ENCODE measurements at places on chromosomes 2 and 18.
A peak's percentile ranks its signal among the peaks of the same experiment; 100 is the strongest.

DNA sequence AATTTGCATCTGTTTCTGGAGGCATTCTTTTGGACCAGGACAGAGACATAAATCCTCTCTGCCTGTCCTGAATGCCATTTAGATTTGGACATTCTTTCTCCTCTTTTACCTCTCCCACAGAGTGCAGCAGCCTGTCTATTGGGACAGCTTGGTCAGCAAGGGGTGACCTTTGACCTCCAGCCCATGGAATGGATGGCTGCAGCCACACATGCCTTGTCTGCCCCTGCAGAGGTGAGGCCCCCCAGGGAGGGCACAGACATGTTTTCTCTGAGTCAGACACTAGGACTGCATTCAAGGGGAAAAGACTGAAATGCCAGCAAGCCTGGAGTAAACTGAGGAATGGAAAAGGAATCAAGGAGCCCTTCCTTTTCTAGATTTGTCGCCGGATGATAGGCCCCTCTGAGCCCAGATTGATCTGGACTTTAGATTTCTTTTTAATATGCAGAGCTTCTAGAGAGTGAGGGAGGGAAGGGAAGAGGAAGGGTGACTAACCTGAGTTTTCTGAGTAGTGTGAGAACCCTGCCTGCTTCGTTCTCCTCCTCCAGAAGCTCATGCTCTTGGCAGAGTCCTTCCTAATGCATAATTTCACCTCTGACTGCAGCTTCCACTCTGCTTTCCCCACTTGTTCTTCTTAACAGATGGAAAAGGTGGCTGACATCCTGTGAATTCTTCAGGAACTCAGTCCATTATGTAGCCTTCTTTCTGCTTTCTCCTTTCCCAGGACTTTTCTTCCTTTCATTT, 16.1 kb upstream of the TTLL4 start:
- DNase-seq, result no peak

GRCh38 chr2:9336241-9336575, 87.1 kb downstream of the ITGB1BP1 start:
- peak; percentile 86 for DNase-seq

DNA sequence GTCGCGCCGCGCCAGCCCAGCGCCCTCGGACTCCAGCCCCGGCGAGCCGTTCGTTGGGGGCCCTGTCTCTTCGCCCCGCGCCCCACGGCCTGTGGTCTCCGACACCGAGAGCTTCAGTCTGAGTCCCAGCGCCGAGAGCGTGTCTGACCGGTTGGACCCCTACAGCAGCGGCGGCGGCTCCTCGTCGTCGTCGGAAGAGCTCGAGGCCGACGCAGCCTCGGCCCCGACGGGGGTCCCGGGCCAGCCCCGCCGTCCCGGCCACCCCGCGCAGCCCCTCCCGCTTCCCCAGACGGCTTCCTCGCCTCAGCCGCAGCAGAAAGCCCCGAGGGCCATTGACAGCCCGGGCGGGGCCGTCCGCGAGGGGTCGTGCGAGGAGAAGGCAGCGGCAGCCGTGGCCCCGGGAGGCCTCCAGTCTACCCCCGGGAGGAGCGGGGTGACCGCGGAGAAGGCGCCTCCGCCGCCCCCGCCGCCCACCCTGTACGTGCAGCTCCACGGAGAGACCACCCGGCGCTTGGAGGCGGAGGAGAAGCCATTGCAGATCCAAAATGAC, 1.4 kb downstream of the PHLPP1 start:
- peak; percentile 57 for DNase-seq

DNA sequence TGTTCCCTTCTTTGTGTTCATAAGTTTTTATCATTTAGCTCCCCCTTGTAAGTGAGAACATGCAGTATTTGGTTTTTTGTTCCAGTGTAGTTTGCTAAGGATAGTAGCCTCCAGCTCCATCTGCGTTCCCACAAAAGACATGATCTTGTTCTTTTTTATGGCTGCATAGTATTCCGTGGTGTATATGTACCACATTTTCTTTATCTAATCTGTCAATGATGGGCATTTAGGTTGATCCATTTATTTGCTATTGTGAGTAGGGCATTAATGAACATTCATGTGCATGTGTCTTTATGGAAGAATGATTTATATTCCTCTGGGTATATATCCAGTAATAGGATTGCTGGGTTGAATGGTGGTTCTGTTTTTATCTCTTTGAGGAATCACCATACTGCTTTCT, 33.4 kb downstream of the CARF start:
- no peak for DNase-seq

GRCh38 chr2:209547726-209548125, 123.9 kb downstream of the MAP2 start:
- DNase-seq, result no peak

GRCh38 chr18:75538727-75539126, 111.2 kb upstream of the SMIM21 start:
- DNase-seq, result no peak

DNA sequence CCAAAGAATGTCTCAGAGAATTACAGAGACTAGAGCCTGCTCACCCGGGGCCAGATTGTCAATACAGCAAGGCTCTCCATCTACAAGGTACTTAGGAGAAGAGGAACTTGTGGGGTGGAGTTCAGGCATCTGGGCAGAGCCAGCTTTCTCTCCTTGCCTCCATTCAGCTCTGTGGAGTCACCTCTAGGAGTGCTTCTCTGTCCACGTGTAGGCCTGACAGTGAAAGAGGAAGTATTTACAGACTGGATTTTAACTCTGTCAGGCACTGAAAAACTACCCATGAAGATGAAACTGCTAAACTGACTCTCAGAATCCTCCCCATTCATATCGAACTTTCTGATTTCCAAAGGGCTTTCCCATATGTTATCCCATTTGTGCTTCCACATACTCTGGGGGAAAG, 315.6 kb downstream of the SETBP1 start:
- DNase-seq, result no peak

GRCh38 chr2:71892896-71893295, 254.8 kb downstream of the CYP26B1 start:
- DNase-seq, result no peak

- DNase-seq, result no peak
Measured at GRCh38 chr2:133943108-133943507, 310.8 kb upstream of the MGAT5 start.

DNA sequence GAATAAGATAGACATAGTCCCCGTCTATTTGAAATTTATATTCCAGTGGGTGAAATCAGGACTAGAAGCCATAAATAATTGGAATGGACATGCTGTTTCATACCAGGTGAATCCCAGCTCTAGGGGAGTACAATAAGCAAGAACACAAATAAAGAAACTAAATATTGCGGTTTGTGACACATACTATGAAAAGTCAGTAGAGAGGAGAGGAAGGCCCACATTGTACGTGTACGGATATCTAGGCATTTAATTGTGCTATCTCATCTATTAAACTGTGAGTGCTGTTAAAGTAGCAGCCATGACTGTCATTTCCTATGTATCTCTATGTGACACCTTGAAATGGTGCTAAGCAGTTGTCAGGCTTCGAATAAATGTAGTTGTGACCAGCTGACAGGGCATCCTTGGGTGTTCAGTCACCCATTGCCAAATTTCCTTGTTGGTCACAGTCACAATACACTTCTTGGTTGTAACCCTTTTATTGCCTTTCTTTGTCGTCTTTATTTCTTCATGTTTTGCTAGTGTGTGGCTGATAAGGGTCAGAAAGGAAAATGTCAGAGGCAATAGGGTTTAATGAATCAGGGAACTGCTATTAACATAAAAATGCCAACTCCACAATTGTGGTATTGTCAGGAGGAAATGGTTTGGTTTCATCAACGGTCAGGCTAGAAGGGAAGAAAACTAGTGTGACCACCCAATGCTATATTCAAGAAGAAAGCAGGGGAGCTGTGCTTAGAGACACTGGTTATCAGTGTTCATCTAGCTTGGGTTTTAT, 31.5 kb downstream of the CPO start:
- DNase-seq, result no peak

- DNase-seq, result peak; percentile 39
Measured at GRCh38 chr18:26804519-26804918, 61.0 kb downstream of the AQP4 start.

DNA sequence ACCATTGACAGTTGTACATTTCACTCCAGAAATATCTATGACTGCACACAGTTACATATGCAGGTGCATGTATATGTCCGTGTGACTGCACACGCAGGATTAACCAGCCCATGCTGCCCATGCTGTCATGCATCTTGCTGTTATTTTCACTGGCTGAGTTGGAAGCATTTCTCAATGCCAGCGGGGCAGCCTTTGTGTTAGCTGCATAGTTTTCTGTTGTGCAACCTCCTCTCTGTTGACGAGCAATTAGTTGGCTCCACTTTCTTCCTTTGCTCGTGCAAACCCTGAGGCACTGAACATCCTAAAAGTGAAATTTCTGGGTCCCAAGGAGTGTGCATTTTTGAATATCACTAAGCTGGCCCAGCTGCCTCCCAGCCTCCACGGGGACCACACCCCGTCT, 133.4 kb upstream of the GLI2 start:
- no peak for DNase-seq

DNA sequence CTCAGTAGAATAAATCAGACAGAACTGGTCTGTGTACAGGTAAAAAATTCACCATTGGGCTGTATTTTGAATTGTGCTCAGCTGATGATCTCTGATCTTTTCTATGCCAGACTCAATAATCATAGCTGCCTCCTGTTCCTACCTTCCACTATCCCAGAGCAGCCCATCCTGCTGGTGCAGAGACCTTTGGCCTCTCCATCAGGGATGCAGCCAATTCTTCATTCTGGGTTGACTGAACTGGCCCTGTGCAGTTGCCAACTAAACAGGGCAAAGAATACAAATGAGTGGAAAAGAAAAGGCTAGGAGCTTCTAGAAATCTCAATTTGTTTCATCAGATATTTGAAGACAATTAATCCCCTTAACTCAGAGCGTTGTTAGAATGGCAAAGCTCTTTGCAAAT, 1781.3 kb upstream of the CELF4 start:
- DNase-seq, result no peak

- DNase-seq, result no peak
Measured at GRCh38 chr2:24304098-24304497, 56.2 kb downstream of the ITSN2 start.

GRCh38 chr2:2847209-2847676, 516.2 kb upstream of the MYT1L start:
- DNase-seq, result peak; percentile 81

DNA sequence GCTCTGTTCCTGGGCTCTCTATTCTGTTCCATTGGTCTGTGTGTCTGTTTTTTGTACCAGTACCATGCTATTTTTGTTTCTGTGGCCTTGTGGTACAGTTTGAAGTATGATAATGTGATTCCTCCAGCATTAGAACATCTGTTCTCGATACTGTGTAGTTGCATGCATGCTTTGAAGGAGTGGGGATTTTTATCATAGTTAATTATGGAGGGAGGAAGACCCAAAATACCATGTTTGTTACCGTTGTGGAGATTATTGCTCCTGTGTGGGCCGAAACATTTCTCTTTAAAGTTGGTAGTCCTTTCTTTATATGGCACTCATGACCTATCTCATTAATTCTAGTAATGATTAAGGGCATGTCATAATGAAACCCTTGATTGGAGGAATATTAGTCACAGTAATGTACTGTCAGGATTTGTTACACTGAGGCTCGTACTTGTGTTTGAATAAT, 87.6 kb downstream of the TTC27 start:
- no peak for DNase-seq

GRCh38 chr2:53173091-53173490, 594.5 kb upstream of the CHAC2 start:
- no peak for DNase-seq

DNA sequence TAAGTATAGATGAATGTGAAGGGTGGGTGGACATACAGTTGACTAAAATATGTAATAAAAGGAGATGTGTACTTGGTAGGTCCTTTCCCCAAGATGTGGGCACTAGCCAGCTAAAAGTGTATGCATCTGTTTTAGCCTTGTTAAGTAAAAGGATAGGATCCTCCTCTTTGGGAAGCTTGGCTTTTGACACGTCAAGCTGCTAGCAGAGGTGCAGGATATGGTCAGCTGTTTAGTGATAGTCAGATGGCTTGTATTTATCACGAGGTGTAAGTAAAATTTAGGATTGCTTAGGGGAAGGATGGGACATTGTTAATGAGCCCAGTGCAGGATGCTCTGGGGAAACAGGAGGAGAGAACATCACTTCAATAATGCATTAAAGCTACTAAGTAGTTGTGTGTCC, 1.5 kb downstream of the MFSD6 start:
- peak; percentile 10 for DNase-seq

DNA sequence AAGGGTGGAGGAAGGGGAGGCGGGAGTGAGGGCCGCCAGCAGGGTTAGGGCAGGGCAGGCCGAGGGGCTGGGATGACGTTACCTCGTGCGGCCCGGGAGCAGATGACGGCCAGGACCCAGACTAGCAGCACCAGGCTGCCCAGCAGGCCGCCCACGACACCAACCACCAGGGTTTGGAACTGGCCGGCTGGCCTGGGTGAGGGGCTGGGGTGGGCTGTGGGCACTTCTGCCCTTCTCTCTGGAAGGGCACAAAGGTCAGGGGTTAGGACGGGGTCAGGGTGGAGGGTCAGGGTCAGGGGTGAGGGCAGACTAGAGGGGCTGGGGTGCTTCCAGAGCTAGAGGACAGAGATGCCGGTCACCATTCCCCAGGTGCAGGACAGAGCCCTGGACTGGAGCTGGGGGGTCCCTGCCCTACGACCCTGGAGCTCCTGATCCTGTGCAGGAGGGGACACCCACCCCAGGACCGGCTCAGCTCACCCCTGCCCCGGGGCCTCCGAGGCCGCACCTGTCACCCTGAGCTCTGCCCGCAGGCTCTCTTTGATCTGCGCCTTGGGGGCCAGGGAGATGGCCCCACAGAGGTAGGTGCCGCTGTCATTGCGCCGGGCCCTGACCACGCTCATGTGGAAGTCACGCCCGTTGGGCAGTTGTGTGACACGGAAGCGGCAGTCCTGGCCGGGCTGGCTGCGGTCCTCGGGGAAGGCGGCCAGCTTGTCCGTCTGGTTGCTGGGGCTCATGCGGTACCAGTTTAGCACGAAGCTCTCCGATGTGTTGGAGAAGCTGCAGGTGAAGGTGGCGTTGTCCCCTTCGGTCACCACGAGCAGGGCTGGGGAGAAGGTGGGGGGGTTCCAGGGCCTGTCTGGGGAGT, 6.3 kb downstream of the PDCD1 start:
- no peak for DNase-seq

- DNase-seq, result no peak
Measured at GRCh38 chr18:26746398-26746797, 119.1 kb downstream of the AQP4 start.
